ENCODE measurements at places on chromosomes 7 and 10.

GRCh38 chr10:60237977-60238758, 151.5 kb downstream of the ANK3 start:
- peak; percentile 17 for DNase-seq

DNA sequence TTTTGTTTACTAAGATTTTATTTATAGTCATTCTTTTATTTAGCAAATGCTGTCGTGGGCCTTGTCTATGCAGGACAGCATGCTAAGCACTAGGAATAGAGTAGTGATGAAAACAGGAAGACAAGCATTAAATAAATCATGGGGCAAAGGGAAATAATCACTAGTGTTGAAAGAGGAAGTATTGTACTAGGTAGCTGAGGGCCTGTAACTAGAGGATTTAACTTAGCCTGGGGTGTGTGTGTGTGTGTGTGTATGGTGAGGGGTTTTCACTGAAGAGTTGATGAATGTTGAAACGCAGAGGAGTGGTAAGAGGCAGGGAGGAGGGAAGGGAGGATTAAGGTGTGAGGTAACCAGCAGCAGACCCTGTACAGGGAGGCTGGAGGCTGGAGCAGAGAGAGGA, 446.4 kb downstream of the SDK1 start:
- DNase-seq = no peak

DNA sequence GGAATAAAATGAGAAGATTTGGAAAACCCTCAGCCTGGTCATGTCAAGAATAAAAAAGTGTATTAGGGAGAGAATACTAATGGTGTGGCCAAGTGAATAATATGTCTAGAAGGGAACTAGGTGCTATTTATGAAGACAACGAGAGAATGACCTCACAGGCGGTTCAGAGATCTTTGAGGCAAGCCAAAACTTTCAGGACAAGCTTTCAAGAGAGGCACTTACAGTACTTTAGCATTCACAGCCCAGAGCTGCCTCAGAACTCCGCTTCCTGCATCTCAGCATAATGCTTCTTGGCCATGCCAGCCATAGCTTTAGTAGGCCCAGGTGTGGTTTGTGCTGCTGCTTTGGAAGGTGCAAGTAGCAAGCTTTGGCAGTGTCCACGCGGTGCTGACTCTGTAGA, 37.2 kb upstream of the CCDC7 start:
- no peak for DNase-seq

GRCh38 chr7:128743112-128743772, 4.1 kb downstream of the CALU start:
- DNase-seq = no peak

DNA sequence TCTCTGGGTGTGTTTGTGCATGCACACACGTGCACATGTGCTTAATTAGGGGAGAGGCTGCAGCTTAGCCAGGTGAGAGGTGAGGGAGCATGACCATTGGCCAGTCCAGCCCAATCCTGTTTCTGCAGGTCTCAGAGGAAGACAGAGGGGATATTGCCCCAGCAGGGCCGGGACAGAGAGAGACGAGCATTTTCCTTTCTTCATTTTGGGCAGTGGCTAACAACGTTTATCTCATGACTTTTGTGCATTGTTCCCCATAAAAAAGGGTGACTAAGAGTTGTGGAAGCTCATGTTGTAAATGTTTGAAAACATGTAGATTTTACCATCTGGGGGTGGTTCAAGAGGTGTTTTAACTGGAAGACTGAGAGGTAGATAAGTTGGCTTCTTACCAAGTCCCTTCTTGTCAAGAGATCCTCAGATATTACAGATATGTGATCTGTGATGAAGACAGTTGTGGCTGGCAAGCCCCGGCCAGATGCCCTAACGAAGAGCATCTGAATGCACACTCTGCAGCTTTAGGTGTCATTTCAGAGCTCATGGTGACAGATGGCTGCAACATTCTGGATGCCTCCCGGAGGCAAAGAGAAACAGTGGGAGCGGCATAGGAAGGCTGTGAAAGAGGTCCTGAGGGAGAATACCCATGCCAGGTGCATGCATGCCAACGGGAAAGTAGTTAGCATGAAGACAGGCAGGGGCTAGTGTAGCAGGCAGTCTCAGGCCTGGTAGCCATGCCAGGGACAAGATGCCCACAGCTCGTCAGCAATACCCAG, 16.7 kb upstream of the DMBT1 start:
- DNase-seq = no peak

Measured in CD4-positive, alpha-beta T cell treated with Interferon alpha-2 for 1 hour (primary cell).